ENCODE measurements at places on chromosomes 1 and 21.

- DNase-seq = no peak
Observed at GRCh38 chr1:42529724-42530181, 66.7 kb downstream of the CCDC30 start.

- no peak for DNase-seq
Observed at GRCh38 chr1:56968878-56969495, 3.2 kb upstream of the C8B start.

DNA sequence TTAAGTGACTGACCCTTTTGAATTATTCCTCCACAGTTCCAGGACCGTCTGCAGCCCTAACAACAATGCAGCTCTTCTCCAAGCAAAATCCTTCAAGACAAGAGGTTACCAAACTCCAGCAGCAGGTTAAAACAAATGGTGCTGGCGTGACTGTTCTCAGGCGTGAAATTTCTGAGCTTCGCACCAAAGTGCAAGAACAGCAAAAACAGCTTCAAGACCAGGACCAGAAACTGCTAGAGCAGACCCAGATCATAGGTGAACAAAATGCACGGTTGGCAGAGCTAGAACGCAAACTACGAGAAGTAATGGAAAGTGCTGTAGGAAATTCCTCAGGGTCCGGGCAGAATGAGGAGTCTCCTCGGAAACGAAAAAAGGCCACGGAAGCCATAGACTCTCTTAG, 25.7 kb upstream of the DEGS1 start:
- DNase-seq = no peak

GRCh38 chr1:920521-920920, 3.2 kb upstream of the SAMD11 start:
- DNase-seq = no peak

GRCh38 chr21:31888936-31889371, 16.1 kb downstream of the HUNK start:
- no peak for DNase-seq

DNA sequence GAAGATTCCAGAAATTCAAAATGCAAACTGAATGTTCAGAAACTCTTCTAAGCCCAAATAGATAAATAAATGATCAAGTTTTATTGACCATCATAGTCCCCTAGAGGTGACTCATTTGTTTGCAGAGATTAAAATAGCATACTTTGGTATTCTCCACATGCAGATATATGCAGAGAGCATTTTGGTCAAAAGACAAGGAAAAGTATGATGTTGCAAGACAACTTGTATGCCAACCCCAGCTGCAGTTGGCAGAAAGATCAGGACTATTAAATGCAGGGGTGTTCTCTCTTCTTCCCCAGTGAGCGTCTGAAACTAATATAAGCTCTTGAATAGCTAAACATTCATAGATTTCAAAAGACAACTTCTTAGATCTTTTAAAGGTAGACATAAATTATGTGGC, 404.9 kb downstream of the LTN1 start:
- DNase-seq = no peak

DNA sequence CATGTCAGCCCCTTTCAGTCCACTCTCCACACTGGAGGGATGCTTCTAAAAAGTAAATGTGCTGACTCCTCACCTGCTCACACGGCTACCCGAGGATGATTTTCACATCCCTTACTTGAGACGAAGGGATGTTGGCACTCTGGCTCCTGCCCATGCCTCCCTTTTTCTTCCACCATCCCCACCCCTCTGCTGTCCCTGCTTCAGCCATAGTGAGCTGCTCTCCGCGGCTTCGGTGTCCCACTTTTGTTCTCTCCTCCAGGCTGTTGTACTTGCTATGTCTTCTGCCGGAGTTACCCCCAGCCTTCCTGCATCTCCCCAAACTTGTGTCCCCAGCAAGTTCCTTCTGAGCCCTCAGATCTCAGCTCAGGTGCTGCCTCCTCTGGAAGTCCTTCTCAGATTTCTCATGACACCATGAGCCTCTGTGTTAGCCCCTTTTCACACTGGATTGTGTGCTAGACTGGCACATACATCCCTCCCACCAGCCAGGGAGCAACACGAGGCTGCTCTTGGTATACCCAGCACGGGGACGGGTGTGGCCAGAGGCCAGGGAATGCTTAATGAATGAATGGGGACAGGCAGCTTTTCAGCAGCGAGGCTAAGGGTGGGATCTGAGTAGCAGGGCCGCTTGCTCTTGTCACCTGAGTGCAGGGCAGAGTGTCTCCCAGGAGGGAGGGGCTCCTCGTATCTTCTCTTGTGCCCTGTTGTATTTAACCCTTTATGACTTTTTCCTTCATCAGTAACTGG, 1.3 kb downstream of the ACOT11 start:
- no peak for DNase-seq

- DNase-seq = no peak
Observed at GRCh38 chr1:16927711-16928485, 6.2 kb downstream of the CROCC start.

DNA sequence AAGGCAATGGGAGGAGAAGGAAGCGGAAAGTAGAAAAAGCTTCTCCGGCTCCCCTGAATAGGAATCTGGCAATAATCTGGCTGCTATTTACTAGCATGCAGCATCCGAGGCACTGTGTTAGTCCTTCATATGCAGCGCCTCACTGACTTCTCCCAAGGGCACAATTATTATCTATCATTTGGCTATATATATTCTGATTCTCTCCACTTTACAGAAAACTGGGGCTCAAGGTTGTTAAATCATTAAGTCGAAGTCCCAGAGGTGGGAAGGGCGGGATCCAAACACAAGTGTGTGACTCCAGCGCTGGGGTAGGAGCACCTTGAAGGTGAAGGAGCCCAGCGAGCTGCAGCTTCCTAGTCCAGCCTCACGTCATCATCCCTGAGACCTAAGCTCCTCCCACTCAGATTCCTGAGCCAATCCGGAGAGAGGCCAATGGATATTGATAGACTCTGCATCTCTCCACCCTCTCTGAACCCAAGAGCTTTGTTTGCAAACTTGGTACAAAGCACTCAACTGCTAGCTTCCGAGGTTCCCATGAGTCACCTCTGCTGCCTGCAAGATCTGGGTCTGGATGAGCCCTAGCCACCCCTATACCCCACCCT, 16.6 kb upstream of the EYA3 start:
- DNase-seq = peak; percentile 75

DNA sequence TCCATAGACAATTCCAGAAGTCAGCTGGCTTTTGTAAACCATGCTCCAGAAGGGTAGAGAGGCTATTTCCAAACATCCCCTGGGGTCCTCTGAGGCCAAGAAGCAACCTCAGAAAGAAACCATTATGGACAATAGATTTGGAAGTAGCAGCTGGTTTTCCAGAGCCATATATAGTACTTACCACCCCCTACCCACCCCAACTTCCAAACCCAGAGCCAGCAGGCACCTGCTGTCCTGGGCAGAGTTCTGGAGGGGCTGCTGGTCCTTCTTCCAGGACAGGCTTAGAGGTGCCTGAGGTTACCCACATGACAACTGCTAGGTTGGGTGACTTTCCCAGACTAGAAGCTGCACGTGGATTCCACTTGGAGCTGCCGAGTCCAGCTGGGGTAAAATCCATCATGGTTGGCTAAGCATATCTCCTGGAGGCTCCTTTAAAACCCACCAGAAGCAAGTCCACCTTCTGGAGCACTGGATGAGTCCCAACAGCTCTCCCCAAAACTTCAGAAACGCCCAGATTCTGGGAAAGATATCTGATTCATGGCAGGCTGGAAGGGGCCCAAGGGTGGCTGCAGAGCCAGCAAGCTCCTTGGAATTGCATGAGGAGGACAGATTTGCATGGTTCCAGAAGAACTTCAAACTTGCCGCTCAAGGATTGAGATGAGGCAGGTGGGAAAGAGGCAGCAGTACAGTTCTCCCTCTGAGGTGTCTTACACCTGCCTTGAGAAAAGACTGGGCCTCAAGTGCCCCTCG, 5.8 kb downstream of the MYCL start:
- DNase-seq = no peak

DNA sequence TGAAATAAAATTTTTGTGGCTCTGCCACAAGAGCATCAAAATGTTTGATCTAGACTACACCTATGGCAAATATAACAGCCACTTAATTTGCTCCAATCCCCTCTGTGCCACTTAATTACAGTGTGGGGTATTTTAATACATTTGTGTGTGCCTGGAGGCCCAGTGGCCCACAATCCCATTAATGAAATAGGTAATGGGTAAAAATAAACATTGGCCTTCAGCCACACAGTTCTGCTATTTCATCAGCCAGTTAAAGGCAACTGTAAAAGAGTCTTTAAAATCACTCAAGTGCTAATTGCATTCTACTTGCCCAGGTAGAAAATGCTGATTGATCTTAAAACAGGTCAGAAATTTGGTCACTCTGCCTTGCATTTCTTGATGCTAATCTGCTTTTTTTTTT, 151.6 kb upstream of the UBE2U start:
- no peak for DNase-seq

- DNase-seq = no peak
Observed at GRCh38 chr1:180540697-180541594, 17.8 kb upstream of the OVAAL start.

- DNase-seq = no peak
Observed at GRCh38 chr1:190303501-190303900, 174.2 kb downstream of the BRINP3 start.

DNA sequence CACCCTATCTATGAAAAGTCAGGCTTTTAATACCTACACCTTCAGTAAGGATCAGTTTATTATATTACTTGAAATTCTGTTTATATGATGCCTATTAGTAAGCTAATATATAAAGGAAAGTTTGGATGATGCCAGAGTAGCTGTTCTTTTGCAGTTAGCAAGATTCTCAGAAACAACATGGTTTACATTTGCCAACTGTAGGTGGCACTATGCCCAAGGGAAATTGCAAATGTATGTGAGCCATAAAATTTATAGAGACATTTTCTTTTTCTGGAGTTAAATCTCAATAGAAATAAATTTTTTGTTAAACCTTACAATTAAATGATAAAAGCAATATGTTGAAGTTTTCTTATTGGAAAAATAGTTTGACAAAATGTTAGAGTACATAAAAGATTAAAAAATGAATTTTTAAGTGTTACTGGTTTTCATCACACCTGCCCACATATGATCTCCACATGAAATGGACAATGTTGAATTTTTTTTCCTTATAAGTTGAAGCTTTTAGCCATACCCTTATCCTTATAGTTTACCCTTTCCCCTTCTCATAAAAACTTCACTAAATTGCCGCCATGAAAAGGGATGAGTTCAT, 32.1 kb upstream of the EPHX4 start:
- no peak for DNase-seq

GRCh38 chr1:93708734-93709481, 27.3 kb upstream of the BCAR3 start:
- DNase-seq = no peak

DNA sequence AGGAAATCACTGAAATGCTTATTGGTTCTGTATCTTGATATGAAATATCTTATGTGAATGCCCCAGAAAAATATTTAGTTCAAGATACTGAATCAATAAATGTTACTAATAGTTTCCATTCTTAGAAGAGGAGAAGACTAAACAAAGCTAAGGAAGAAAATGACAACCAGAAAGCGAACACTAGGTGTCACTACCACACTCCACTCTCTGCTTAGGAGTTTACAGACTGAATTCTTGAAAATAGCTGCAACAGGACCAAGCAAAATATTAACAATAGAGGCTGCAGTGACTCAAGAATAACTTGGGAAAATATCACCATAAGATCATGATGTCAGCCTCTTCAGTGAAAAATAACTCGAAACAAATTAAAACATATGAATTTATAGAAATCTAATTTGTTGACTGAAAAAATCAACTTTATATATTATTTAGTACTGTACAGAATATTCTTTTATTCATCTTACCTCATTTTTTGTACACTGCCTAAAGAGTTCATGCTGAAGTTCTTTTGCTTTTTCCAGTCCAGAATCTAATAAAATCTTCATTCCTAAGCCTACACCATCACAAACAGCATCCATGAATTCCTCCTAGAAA, 61.6 kb downstream of the KIF14 start:
- DNase-seq = no peak

DNA sequence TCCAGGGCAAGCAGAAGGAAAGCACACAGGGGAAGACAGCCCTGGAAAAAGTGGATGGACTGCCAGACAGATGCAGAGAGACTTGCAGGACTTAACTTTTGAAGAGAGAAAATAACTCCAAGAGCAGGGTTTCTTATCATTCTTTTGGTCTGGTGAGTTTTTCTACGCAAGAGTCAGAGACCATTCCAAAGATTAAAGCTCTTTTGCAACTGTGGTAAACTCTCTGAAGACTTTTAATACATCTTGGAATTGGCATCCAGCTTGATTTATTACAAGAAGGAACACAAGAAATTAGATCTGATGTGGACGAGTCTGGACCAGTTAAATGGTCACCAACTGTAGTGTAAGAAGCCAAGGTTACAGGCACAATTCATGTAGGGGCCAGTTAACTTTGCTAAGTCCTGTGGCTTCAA, 153.4 kb downstream of the SIPA1L2 start:
- DNase-seq = no peak

DNA sequence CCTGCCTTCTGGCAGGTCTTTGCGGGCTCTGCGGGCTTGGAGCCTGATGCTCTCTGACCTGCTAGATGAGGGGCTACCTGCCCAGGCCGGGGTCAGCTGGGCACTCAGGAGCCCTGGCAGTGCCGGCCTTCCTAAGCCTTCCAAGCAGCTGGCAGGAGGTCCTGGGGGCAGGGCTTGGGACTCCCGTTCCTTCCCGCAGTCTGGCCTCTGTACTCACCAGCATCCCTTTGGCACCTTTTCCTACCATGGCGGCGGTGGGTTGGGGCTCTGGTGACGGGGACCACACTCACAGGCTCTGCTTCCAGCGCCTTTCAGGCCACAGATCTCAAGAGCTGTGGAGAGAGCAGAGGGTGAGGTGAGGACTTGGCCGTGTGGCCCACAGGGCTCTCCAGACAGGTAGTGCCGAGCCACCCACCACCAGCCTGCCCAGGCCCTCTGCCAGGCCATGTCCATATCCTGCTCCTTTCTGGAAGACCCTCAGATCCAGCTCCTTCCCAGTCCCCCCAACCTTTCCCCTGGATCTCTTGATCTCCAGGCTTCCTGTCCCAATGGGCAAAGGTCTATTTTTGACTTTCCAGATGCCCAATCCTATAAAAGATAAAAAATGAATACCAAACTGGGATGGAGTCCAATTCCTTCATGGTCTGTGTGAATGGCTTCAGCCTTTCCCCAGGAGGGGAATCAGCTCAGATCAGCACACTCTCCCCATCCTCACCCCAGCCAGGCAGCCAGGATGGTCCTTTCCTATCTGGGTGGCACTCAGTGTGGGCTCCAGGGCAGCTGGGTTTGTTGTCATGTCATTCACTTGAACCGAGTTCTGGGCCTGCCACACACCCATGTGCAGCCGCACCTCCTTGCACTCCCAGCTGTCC, 7.0 kb downstream of the SLC6A9 start:
- DNase-seq = no peak

- DNase-seq = no peak
Observed at GRCh38 chr1:81453367-81453703, 347.4 kb upstream of the ADGRL2 start.

- peak; percentile 45 for DNase-seq
Observed at GRCh38 chr1:32900956-32901822, at the start of gene TMEM54. TMEM54 (minus strand) TSS chr1:32901389; CDS start chr1:32901238, 151 bp downstream.

GRCh38 chr1:171899838-171900237, 58.5 kb downstream of the DNM3 start:
- DNase-seq = no peak

- DNase-seq = no peak
Observed at GRCh38 chr21:42216726-42217572, 2.0 kb upstream of the ABCG1 start.

GRCh38 chr1:56483104-56483503, 96.3 kb downstream of the PLPP3 start:
- no peak for DNase-seq
